Stromal cell of bone marrow (primary cell): ENCODE measurements at places on chromosomes 1 and 21.

DNA sequence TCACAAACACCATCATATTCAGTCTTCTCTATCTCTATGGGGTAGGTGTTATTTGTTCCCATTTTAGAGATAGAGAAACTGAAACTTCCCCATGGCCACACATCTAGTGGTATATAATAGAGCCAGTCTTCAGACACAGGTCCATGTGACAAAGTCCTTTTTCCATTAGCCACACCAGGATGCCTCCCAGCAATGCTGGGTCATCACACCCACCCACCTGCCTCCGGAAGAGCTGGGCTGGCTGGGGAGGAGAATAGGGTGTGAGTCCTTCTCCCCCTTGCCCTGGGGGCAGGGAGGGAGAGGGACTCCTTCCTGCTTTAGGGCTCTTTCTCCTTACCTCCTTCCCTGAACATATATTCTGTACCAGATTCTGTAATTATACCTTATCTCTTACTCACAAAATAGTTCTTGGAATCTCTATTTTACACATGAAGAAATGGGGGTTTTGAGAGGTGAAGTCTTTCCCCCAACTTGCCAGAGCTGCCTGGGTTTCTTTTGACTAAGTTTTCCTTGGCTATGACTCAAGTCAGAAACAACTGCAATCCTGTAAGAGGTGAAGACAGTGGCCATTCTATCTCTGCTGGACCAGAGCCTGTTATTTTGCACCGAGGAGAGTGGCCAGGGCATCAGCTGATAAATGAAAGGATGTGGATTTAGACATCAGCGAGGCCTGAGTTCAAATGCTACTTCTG is 30.0 kb downstream of the SOX13 start:
- DNase-seq: no peak

DNA sequence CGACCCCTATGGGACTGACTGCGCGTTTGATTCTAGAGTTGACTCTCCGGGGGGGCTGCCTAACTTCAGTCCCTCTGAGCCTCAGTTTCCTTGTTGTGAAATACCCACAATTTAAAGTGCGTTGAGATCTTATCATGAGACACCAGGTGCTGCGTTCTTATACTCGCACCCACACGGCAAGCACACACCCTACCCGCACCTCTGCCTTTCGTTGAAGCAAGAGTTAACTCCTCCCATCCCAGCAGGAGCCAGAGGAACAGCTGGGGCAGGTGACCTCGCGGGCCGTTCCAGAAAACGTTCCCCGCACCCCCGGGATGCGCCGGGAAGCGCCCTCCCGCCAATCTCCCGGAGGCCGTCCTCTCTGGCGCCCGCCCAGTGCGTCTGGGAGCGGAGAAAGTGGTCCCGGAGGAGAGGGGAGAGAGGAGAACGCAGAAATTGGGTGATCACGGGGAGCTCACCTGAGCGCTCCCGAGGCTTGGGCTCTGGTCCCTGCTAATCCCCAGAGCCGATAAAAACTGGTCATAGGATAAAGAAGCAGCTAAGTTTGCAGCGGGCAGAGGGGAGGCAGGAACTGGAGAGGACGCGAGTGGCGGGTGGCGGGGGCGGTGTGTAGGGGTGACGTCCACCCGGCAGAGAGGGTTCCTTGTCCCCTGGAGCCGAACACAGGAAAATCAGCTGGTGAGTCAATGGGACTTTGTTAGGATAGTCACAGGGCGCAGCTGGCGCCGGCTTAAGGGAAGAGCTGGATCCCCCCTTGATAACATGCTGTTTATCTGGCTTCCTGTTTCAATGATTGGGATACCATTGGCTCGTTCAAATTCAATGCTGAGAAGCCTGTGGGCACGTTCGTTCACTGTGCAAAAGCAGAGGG is 869 bp downstream of the NAV1 start:
- DNase-seq: no peak

DNA sequence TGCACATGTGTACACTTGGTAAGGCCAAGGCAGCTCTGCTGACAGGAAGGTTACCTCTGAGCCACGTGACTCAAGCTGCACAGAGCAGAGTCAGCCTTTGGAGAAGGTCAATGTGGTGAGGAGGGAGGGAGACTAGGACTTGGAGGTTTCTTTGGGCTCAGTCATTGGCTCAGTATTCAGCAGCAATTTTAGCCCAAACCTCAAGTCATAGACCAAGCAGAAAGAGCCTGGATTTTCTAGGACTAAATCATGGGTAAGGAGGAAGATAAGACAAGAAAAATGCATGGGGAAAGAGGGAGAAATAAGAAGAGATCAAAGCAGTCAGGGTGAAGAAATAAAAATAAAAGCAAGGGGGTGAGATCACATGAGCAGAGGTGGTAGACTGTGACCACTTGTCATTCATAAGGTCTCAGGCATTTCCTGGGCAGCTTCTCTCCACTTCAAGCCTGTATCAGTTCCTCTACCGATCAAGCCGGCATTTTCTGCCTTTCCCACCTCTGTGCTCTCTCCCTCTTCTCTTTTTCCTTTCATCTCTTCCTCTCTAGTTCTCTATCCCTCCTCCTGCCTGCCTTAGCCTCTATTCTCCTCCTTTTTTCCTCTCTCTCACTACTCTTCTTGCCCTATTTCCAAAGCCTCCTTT is 51.7 kb upstream of the DUSP10 start:
- DNase-seq: no peak

DNA sequence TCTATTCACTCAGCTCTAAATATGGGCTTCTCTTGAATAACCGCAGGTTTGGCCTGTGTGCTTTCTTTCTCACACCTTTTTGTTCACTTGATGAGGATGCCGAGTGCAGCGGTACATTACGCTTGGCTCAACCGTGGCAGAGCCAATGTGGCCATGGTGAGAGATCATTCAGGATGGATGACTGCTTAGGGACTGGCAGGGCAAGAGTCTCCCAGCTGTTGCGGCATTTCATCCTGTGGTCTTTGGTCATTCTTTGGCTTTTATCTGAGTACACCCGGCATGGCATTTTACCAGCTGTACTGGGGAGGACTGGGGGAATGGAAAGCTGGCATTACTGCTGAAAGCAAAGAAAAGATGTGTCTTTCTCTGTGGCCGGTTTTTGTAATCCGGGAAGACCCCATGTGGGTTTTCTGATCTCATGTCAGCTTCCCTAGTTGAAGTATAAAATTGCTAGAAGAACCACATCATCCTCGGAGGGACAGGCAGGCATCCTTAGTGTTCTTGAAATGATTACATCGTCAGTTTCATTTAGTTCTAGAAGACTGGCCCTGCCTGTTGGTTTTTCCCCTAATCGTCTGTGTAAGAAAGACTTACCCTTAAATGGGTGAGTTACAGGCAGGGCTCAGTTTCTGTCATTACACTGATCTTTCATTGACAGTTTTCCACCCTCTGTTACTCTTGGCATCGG is 15.1 kb downstream of the PCP4 start:
- no peak for DNase-seq

DNA sequence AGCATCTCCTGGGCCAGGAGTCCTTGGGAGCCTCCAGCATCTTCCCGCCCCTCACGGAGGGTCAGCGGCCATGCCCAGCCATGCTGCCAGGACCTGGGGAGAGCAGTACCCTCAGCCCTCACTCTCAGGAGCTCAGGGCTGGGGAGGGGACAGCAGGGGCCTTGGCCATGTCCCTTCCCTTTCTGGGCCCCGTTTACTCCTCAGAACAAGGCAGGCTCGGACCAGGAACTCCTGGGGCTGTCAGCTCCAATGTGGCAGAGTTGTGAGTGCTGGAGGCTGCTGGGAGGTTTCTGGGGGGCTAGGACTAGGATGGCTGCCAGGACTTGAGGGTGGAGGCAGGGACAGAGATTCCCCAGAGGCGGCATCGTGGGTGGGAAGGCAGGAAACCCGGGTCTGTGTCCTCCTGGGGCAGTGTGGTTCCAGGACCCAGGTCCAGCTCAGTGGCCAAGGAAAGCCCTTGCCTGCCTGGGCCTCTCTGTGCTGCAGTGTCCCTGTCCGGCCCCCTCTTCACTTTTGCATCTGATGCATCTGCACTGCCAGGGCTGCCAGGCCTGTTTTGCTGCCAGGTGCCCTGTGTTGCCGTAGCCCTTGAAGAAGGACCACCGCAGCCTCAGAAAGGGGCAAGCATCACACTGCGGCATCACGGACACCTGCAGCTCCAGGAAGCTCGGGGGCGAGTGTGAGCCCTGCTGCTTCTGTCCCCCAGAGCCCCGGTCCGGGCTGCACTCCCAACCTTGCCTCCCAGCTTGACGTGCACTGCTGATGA is 223.9 kb downstream of the CAMTA1 start:
- no peak for DNase-seq

DNA sequence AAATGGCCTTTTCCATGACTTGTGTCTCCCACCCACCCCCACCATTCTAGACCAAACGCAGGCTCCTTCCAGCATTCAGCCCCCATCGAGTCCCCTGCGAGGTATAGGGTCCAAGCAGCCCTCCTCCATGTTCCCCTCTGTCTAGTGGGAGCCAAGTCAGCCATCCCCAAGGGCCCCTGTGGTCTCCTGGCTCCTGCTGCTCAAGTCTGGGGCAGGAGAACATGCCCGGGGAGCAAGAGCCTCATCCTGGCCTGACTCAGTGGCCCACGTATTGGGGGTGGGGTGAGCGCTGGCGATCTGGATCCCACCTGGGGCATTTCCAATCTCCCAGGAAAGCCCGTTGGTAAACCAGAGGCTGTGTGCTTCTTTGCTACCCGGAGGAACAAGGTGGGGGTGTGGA is 4.1 kb upstream of the PRDM16 start:
- DNase-seq: no peak

DNA sequence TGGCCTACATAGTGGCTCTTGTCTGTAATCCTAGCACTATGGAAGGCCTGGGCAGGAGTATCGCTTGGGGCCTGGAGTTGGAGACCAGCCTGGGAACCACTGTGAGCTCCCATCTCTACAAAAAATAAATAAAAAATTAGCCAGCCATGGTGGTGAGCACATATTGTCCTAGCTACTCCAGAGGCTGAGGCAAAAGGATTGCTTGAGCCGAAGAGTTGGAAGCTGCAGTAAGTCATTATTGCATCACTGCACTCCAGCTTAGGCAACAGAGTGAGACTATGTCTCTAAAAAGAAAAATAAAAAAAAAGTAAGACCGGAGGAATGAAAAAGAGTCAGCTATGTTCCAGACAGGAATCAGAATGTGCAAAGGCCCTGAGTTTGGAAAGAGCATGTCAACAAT is 115.3 kb downstream of the CYYR1 start:
- no peak for DNase-seq

- no peak for DNase-seq
These were observed 32.2 kb upstream of the TNFSF18 start for GRCh38 chr1:173082913-173083312.

GRCh38 chr1:170967042-170967910 is 31.9 kb downstream of the MROH9 start:
- peak; percentile 36 for DNase-seq

DNA sequence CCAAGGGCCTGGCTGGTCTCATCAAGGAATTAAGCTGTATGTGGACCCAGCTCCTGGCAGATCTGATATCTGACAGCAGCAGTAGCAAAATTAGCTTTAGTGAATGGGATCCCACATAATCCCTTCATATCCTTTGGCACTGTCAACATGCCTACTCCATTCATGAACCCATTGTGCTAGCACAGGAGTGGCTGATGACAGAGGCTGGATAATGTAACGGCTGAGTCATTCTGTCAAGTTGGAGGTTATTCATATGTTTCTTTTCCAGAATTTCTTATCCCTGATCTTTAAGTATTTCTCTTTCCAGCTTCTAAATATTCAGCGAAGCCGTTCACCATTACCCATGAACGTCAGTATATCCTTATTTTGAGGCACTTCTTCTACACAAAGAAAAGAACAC is 84.3 kb downstream of the EXTL2 start:
- no peak for DNase-seq

DNA sequence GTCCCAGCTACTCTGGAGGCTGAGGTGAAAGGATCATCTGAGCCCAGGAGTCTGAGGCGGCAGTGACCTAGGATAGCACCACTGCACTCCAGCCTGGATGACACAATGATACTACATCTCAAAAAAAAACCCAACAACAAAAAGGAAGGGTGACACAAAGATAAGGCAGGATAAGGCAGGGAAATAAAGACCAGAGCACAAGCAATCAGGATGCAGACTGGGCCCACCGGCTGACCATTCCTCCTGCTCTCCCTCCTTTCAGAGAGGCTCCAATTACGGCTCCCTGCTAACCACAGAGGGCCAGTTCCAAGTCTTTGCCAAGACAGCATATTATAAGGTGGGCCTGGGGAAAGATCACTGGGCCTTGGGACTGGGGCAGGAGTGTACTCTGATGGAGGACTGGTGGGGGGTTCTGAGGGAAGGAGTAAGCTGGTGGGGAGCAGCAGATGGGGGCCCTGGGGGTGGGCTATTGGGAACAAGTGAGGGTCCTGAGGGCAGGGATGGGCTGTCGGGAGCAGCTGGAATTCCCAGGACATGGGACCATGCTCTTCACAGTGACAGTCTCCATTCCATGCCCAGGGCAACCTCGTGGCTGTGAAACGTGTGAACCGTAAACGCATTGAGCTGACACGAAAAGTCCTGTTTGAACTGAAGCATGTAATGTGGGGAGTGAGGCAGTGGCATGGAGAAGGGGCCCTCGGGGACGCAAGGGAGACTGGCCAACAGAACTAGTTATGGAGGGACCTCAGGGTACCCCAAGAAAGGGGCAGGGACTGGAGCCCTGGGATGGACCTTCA is 7.3 kb downstream of the NPR1 start:
- DNase-seq: no peak

DNA sequence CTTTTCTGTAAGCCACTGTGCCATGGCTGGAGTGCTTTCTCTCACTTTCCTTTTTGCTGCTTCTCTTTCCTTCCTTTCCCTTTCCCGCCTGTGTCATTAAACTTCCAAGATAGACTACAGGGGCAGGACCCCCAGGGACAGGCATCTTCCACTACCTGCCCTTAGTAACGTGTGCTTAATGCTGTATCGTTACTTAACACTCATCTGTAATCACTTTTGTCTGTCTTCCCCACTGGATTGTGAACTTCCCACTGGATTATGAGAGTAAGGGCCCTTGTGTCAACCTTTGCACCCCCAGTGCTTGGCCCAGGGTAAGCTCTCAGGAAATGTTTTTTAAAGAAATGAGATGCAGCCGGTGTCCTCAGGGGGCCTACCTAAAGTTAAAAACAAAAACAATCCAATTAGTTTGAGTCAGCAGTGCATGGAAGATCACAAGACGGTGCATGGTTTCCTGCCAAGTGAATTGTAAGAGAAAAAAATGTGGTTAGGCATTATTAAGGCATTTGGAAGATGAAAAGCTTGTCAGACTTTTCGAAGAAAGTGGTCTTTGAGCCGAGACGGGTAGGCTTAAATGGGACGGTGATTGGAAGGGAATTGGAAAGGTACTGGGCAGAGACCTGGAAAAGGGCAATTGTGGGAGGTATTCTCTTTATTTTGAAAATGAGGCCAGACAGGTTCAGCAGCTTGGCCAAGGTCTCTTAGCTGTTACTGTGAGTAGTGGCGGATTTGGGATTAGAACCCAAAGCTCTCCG is 958 bp downstream of the LYPLAL1 start:
- peak; percentile 81 for DNase-seq
